ENCODE measurements at places on chromosomes 7 and 10.

DNA sequence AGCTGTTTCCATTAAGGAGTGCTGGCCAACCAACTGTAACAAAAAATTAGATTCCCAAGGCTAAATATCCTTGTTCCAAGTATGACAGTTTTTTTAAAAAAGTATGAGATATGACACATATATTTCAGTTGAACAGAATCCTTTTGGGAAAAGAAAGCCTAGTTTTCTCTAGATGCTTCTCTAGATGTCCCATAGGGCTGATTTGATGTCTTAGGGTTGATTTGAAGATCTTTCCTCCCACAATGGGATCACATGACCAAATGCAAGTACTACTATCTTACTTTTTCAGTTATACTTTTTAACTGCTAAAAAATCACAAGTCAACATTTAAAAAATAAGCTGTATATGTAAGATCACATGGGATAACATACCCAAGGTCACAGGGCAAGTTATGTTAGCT lies 3.7 kb downstream of the NAMPT start:
- no peak for DNase-seq

DNA sequence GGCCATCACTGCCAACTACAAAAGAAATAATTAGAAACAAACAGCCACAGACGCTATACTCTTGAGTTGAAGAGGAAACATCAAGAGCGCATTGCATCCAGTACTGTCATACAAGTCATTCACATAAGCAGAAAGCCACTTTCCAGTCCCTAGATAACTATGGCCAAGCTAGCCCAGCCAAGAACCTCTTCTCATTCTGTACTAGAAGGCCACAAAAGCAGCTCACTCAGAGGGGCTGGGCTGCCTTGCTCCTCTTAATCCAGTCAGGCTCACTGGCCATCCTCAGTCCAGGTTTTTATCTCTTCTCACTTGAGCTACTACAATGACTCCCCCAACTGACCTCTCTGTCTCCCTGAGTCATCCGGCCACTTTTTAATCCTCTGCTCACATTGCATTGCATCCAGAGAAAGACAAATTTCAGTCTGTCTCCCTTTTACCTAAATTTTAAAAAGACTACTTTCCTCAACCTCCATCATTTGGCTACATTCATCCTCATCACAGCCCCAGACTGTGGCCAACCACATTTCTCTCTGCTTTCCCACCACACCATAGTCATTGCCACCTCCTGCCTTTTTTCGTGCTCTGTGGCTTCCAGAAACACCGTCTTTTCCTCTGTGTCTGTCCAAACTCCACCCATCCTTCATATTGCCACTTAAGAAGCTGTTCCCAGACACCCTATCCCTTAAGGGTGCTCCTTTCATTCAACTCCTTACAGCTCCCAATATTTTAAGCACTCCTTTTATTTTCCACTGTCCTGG lies 25.0 kb downstream of the PPP1R3C start:
- DNase-seq = no peak

DNA sequence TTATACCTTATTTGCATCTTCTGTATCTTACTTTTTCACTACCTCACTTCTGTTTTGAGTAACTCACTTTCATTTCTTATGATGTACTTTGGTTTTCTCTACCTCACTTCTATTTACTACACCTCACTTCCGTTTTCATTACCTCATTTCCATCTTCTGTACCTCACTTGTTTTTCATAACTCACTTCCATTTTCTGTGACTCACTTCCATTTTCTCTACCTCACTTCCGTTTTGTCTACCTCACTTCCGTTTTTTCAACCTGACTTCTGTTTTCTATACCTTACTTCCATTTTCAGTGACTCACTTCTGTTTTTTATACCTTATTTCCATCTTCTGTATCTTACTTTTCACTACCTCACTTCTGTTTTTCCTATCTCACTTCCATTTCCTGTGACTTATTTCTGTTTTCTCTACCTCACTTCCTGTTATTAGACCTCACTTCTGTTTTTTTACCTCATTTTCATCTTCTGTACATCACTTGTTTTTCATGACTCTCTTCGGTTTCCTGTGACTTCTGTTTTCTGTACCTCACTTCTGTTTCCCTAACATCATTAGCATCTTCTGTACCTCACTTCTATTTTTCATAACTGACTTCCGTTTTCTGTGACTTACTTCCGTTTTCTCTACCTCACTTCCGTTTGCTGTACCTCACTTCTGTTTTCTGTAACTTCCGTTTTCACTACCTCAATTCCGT lies 493.1 kb upstream of the AKR1E2 start:
- no peak for DNase-seq

DNA sequence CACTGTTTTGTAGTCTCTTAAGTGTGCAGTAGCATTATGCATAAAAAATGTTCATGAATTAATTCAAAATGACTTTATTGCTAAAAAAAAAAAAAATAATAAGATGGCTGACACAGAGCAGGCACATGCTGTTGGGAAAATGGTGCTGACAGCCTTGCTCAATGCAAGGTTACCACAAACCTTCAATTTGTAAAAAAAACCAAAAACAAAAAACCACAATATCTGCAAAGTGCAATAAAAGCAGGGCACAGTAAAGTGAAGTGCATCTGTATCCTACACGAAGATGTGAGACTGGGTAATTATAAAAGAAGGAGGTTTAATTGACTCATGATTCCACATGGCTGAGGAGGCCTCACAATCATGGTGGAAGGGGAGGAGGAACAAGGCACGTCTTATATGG lies 185.8 kb downstream of the USP6NL start:
- no peak for DNase-seq

DNA sequence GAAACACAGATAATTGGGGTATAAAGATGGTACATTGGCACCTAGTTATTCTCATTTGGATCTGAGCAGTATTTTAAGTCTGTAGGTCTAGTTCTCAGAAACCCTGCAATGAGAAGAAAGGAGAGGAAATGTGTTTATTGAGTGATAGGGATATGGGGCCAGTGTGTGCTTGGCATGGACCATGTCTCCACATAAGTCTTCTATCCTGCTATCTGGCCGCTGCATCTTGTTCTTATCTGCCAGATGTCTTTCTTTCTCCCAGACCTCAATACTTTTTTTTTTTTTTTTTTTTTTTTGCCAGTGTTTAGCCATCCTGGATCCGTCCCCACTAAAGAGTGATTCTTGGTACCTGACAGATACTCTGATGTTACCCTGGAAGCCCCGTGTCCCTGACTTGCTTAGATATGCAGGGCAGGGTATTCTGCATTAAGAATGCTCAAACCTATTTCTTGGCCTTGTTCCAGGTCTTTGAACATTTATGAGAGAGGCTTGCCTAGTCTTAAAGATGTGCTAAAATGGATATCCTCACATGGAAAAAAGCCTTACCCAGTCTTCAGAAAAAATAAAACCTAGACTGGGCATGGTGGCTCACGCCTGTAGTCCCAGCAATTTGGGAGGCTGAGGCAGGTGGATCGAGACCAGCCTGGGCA lies 10.0 kb downstream of the MTURN start:
- DNase-seq = no peak

GRCh38 chr10:77879065-77879464 lies 47.5 kb downstream of the DLG5 start:
- no peak for DNase-seq

DNA sequence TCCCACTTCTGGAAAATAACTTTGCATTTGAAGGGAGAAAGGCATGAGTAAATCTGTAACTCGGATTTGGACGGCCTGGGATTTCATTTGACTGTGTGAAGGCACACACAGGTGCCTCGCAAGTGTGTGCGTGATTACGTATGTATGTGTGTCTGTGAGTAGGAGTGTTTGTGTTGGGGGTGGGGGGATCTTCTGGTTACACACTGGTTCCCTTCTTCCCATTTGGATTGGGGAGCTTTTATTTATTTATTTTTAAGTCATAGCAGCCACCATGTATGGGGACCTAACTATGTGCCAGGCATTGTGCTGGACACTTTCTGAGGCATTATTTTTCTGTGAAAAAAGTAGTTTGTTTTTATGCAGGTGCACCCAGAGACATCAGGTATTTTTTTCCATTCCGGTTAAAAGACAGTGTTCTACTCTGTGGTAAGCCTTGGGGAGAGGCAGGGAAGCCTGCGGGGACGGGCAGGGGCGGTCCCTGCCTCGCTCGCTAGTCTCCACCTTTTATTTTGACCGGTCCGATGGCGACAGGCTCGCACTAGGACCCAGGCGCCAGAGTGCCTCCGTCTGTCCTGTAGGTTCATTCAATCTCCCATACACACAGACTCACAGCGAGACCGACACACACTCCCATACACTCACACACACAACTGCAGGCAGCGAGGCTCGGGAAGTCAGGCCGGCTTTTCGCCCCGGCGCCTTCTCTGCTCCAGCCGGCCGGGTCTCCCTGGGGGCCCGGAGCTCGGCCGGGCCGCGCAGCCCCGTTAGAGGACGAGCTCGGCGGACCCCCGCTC lies at the start of gene MXI1:
MXI1 (plus strand) TSS at position 595 of the 794 bp plus-strand sequence. CDS start 204 bp downstream, outside the sequence.
- peak; percentile 48 for DNase-seq
